ENCODE measurements at places on chromosomes 5 and 9.

DNA sequence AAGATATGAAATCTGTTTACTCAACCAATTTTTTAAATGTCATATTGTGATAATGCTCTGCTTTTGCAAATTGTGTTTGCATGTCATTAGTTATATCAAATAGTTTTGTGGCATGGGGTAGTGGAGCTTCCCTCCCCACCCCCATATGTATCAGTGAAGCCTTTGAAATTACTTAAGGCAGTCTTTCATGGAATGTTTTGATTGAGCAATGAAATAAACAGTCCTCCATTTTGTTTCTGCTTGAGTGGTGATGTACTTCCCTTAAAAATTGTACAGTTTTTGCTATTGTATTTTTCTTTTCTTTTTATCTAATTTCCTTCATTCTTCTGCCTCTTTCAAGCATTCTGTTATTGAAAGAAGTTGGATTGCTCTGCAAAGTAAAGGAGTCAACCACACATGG, 3.5 kb downstream of the SOWAHA start:
- no peak for DNase-seq

GRCh38 chr9:33404788-33405362, 2.5 kb upstream of the AQP7 start:
- no peak for DNase-seq

GRCh38 chr5:111453295-111453694, 59.0 kb downstream of the STARD4 start:
- DNase-seq: no peak

DNA sequence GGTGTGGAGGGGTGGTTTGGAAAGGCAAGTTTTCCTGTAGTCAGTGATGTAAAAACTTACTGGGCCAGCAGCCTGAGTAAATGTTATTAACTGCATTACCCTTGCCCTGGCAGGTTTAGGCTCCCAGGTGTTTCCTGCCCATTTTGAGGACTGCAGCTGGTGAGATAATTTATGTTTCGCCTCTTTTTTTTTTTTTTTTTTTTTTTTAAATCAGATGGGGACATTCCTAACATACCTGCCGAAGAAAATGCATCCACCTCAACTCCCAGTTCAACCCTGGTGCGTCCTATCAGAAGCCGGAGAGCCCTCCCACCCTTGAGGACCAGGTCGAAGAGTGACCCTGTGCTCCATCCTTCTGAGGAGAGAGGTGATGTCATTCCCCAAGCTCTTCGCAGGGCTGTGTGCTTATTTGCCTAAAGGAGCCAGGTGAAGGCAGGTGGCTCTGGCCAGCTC, 60.6 kb downstream of the ENTREP1 start:
- DNase-seq: no peak

DNA sequence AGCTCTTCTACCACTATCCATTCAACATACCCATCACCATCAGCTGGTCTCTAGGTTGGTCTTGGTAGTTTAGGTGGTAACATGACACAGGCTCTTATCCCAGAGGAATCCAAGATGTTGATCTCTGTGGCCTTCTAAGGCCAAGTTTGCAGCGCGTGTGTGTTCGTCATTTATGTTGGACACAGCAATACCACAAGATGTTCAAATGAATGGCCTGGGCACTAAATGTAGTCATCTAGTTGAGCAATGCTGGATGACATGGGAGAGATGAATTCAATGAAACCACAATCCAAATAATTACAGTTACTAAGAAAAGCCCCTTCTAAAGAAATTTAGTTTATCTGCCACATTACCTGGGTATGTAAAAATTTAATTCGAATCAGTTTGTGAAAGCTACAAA, 292.4 kb downstream of the MRPS30 start:
- no peak for DNase-seq

- no peak for DNase-seq
Measured at GRCh38 chr9:134965851-134966250, 48.1 kb upstream of the FCN1 start.

- no peak for DNase-seq
Measured at GRCh38 chr9:22990349-22990748, 543.7 kb downstream of the DMRTA1 start.

DNA sequence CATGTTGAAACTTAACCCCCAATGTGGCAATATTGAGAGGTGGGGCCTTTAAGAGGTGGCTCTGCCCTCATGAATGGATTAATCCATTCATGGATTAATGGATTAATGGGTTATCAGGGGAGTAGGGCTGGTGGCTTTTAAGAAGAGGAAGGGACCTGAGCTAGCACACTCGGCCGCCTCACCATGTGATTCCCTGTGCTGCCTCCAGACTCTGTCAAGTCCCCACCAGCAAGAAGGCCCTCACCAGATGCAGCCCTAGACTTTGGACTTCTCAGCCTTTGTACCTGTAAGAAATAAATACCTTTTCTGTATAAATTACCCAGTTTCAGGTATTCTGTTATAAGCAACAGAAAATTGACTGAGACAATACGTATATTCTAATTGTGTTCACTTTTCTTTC, 272.2 kb upstream of the DMRT1 start:
- no peak for DNase-seq

- DNase-seq: peak; percentile 14
Measured at GRCh38 chr5:81694726-81695125, 56.2 kb downstream of the SSBP2 start.

DNA sequence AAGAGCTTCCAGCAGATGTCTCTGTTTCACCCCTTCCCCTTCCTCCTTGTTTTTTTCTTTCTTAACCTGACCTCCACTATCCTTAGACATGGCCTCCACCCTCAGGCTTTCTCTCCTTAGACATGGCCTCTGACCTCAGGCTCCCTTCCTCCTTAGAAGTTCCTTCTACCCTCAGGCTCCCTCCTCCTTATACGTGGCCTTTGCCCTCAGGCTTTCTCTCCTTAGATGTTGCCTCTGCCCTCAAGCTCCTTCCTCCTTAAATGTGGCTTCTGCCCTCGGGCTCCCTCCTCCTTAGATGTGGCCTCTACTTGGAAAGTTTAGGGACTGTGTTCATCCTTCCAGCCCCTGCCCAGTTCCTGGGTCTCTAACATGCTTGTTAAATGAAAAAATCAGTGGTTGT, 180.4 kb upstream of the S1PR3 start:
- DNase-seq: no peak

DNA sequence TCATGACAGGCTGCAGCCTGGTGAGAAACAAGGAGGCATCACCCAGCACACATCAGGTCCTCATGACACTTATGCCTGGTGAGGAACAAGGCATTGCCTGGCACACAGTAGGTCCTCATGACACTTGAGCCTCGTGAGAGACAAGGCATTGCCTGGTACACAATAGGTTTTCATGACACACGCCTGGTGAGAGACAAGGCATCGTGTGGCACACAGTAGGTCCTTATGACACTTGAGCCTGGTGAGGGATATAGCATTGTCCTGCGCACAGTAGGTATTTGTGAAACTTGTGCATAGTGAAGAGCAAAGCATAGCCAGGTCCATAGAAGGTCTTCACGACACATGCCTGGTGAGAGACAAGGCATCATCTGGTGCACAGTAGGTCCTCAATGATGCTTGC, 23.5 kb downstream of the WHRN start:
- no peak for DNase-seq

GRCh38 chr5:149424371-149425315, 45.6 kb upstream of the IL17B start:
- no peak for DNase-seq

DNA sequence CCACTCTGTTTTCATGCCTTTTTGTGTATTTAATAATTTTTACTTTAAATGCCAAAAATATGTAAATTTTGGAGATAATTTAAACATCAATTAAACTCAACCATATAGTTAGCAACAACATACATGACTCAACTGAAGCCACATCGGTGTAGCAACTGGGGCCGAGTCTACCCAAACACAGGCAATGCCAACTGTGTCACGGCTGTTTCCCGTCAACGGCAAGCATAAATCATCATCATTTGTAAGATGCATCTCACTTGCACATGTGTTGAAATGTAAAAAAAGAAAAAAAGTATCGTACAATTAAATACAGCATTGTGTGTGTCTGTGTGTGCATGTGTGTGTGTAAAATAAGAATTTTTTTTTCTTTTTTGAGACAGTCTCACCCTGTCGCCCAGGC, 160.1 kb upstream of the TAS2R1 start:
- no peak for DNase-seq

GRCh38 chr9:15592317-15592716, 39.5 kb downstream of the CCDC171 start:
- DNase-seq: no peak

- DNase-seq: no peak
Measured at GRCh38 chr5:154967421-154968024, 26.6 kb downstream of the MRPL22 start.

Data from right renal pelvis (tissue), 4 donors.